Stimulated activated memory B cell treated with anti-CD40 and anti-IgM and Interleukin-4, amounts not matched to agents 10 μg/mL and 1 μg/mL and 100 μg/mL, for 72 hours (primary cell): ENCODE measurements at places on chromosomes 5 and 9.

DNA sequence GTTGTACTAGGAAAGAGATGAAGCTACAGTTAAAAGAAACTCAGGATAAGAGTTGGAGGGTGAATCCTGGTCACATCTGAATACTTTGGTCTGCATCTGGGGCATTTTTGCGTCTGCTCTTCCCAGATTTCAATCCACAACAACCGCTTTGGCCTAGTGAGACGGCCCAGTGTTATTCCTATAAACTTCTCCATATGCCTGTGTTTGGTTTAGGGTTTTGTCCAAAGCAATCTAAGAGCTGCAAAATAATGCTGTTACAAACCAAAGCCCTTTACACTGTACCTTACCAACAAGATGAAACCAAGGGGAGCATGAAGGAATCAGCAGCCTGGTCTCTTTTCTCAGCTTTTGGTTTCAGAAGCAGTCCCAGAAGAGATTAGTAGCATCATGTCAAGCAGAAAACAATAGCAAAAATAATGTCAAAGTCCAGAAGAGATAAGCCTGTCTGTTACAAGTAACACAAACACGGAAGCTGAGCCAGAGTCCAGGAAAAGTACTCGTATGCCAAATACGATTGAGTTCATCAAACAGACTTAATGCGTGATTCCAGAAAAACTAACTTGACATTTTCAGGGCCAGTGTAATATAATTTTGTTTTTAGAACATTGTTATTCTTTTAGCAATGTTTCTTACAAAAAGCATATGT is 379.9 kb upstream of the ACO1 start:
- H3K36me3 ChIP-seq = no peaks in the 10 kb centered on the region
- no peaks in the 10 kb centered on the region for H3K27me3 ChIP-seq
- H3K27ac ChIP-seq = no peak overlapping the region
- ATAC-seq = no peak
- no peak overlapping the region for H3K4me3 ChIP-seq

GRCh38 chr5:151216781-151217180 is 7.1 kb downstream of the CCDC69 start:
- peaks cover 91% of the 10 kb centered on the region for H3K4me1 ChIP-seq
- H3K36me3 ChIP-seq = peaks cover 56% of the 10 kb centered on the region
- peak overlapping the region; percentile 73 for H3K27ac ChIP-seq
- no peaks in the 10 kb centered on the region for H3K27me3 ChIP-seq
- no peak overlapping the region for H3K4me3 ChIP-seq

- ATAC-seq = no peak
- peaks cover 70% of the 10 kb centered on the region for H3K27me3 ChIP-seq
- peaks cover 6% of the 10 kb centered on the region for H3K36me3 ChIP-seq
- H3K4me3 ChIP-seq = no peak overlapping the region
- H3K4me1 ChIP-seq = peaks cover 14% of the 10 kb centered on the region
- no peak overlapping the region for H3K27ac ChIP-seq
Observed at GRCh38 chr5:150789450-150789849, 10.9 kb downstream of the SMIM3 start.

DNA sequence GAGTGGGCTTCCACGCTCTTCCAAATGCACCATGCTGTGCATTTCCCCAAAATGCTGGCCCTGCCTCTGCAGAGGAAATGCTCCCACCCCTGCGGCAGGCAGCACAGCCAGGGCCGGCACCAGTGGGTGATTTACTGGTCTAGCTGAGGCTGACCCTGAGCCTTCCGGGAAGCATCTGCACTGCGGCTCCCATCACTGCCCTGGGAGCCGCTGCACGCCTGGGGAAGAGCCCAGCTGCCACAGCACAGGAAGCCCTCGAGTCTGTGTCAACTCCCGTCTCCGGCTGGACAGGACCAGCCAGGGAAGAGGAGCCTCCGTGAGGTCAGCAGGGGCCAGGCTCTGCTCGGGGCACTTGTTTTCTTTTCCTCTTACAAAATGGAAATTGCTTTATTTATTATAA is 25.1 kb upstream of the EEIG1 start:
- ATAC-seq = no peak
- H3K36me3 ChIP-seq = peaks cover 4% of the 10 kb centered on the region
- H3K4me1 ChIP-seq = peaks cover 40% of the 10 kb centered on the region
- H3K27me3 ChIP-seq = no peaks in the 10 kb centered on the region
- H3K4me3 ChIP-seq = no peak overlapping the region

- no peak overlapping the region for H3K27ac ChIP-seq
- no peak for ATAC-seq
- peaks cover 9% of the 10 kb centered on the region for H3K4me1 ChIP-seq
- no peak overlapping the region for H3K4me3 ChIP-seq
Observed at GRCh38 chr5:124514956-124515355, 231.5 kb downstream of the ZNF608 start.

- H3K36me3 ChIP-seq = peaks cover 3% of the 10 kb centered on the region
- peaks cover 49% of the 10 kb centered on the region for H3K4me1 ChIP-seq
- peak overlapping the region; percentile 87 for H3K27ac ChIP-seq
- H3K4me3 ChIP-seq = peak overlapping the region; percentile 98
- peak; percentile 58 for ATAC-seq
- H3K27me3 ChIP-seq = no peaks in the 10 kb centered on the region
Observed at GRCh38 chr5:172834415-172835289, 601 bp downstream of the ERGIC1 start.

- peak; percentile 43 for ATAC-seq
- H3K4me1 ChIP-seq = no peaks in the 10 kb centered on the region
- H3K27ac ChIP-seq = no peak overlapping the region
- H3K4me3 ChIP-seq = no peak overlapping the region
- peaks cover 29% of the 10 kb centered on the region for H3K27me3 ChIP-seq
Observed at GRCh38 chr5:174910245-174910737, 185.9 kb downstream of the MSX2 start.

GRCh38 chr5:111720333-111720890 is 36.6 kb downstream of the NREP start:
- no peak overlapping the region for H3K27ac ChIP-seq
- no peaks in the 10 kb centered on the region for H3K36me3 ChIP-seq
- no peak for ATAC-seq
- peaks cover 9% of the 10 kb centered on the region for H3K27me3 ChIP-seq

DNA sequence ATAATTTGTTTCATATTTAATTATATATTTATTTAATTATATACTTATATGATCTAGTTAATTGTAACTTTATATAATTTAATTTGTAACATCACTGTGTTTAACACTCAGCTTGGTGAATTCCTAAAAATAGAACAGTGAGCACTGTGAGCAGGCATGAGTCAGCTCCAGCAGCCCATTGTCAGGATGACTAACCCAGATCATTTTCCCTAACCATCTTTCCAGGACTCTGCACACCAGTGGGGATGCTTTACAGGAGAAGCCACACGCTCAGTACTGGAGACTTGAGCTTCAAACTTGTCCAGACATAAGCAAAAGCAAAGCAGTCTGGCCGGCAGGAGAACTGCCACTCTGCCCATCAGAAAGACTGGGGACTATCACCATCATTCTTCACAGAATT is 446.2 kb upstream of the TRPC7 start:
- H3K27ac ChIP-seq = no peak overlapping the region
- no peak overlapping the region for H3K4me3 ChIP-seq
- peaks cover 5% of the 10 kb centered on the region for H3K4me1 ChIP-seq
- no peaks in the 10 kb centered on the region for H3K36me3 ChIP-seq
- no peaks in the 10 kb centered on the region for H3K27me3 ChIP-seq
- ATAC-seq = no peak

- peaks cover 21% of the 10 kb centered on the region for H3K4me1 ChIP-seq
- H3K4me3 ChIP-seq = no peak overlapping the region
- H3K27me3 ChIP-seq = no peaks in the 10 kb centered on the region
- H3K36me3 ChIP-seq = no peaks in the 10 kb centered on the region
Observed at GRCh38 chr5:149611326-149611725, 30.0 kb downstream of the ARHGEF37 start.

GRCh38 chr5:154575546-154576428 is 97.8 kb upstream of the HAND1 start:
- H3K36me3 ChIP-seq = no peaks in the 10 kb centered on the region
- H3K27ac ChIP-seq = no peak overlapping the region
- ATAC-seq = peak; percentile 71
- no peak overlapping the region for H3K4me3 ChIP-seq
- peaks cover 10% of the 10 kb centered on the region for H3K4me1 ChIP-seq

- H3K36me3 ChIP-seq = peaks cover 86% of the 10 kb centered on the region
- H3K4me3 ChIP-seq = no peak overlapping the region
- ATAC-seq = no peak
- H3K27ac ChIP-seq = no peak overlapping the region
- H3K27me3 ChIP-seq = no peaks in the 10 kb centered on the region
- peaks cover under 1% of the 10 kb centered on the region for H3K4me1 ChIP-seq
Observed at GRCh38 chr9:5743109-5743508, 89.8 kb downstream of the ERMP1 start.

GRCh38 chr5:181151146-181151545 is 3.8 kb downstream of the OR2V2 start:
- no peak overlapping the region for H3K27ac ChIP-seq
- ATAC-seq = no peak
- H3K36me3 ChIP-seq = no peaks in the 10 kb centered on the region
- no peak overlapping the region for H3K4me3 ChIP-seq
- H3K4me1 ChIP-seq = no peaks in the 10 kb centered on the region

DNA sequence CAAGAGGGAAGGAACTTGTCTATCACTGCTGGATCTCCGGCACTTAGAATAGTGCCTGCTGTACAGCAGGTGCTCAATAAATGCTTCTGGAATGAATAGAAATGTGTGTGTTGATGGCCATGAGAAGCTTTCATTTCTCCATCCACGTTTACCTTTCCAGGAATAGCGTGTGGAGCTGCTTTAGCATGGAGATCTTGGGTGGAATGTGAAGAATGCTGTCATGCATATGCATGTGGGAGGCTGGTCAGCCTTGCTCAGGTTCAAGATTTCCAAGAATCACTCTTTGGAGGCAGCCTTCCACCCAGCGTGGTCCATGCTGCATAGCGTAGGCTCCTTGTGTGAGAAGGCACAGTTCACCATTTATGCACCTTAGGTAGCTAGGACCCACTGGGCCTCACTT is 19.2 kb downstream of the COL15A1 start:
- peaks cover 21% of the 10 kb centered on the region for H3K27me3 ChIP-seq
- H3K27ac ChIP-seq = no peak overlapping the region
- H3K36me3 ChIP-seq = no peaks in the 10 kb centered on the region
- H3K4me1 ChIP-seq = no peaks in the 10 kb centered on the region
- no peak overlapping the region for H3K4me3 ChIP-seq

DNA sequence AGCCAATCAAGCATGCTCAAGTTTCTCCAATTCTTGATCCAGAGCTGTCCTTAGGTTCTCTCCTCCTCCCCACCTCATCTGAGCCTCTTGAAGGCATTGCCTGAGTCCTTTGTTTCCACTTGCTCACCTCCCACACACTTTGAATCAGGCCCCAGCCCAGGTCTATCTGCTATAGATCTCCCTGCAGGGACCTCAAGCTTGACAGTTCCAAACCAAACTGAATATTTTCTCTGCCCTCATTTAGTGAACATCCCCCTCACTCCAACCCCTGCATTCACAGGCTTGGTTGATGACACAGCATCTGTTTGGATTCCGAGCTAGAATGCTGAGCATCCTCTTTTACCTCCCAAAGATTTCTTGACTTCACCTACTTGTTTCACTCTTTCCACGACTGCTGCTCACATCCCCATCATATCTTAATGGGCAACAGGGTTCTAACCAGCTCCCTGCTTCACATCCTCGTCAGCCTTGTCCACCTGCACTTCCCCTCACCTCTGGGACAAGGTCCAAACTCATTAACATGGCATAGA is 474.5 kb downstream of the ZSWIM6 start:
- no peak for ATAC-seq
- H3K4me3 ChIP-seq = no peak overlapping the region
- peaks cover 9% of the 10 kb centered on the region for H3K27me3 ChIP-seq
- H3K27ac ChIP-seq = no peak overlapping the region

DNA sequence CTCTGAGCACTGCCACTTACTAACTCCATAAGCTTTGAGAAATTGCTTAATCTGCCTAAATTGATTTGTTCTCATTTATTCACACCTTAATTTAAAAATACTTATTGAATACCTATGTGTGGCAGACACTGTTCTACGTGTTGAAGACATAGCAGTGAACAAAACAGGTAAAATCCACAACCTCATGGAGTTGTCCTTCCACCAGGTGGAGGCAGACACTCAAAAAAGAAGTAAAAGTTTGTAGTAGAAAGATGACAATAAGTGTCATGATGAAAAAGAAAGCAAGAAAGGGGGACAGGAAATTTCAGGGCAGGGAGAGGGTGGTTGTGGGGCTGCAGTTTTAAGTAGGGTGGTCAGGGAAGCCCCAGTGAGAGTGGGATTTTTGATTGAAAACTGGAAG is 94.9 kb downstream of the SREK1 start:
- no peak overlapping the region for H3K4me3 ChIP-seq
- H3K4me1 ChIP-seq = no peaks in the 10 kb centered on the region
- H3K27ac ChIP-seq = no peak overlapping the region
- ATAC-seq = no peak

- H3K4me3 ChIP-seq = no peak overlapping the region
- H3K27ac ChIP-seq = no peak overlapping the region
- H3K4me1 ChIP-seq = no peaks in the 10 kb centered on the region
- no peak for ATAC-seq
Observed at GRCh38 chr5:179261301-179262125, 83.7 kb downstream of the ADAMTS2 start.

DNA sequence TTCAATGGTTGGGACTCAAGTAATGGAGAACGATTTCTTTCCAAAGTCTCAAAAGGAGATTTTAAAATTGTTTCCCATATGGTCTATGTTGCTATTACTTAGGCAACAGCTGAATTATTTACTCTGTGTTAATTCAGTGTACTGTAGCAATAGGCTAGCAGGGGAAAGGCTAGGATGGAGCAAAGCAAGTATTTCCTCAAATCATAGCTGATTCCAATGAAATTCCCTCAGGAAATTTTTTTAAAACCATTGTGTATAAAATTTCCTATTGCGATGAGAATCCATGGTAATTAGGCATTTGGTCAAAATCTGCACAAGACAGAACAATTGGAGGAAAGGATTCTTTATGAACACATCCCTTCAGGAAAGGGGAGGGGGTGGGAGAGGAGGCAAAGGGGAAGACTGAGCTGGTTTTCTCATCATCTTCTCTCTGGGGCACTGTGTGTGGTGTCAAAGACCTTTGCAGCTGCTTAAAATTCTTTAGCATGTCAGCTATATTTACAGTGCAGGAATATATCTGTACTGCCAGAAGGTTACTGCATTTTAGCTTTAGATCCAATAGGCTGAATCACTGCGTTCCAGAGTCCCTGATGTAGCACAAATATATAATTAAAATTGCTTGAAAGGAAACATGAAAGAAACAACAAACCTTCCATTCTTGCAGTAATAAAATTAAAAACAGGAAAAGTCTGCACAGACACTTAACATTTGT is 95.3 kb downstream of the ZNF608 start:
- ATAC-seq = no peak
- no peaks in the 10 kb centered on the region for H3K27me3 ChIP-seq
- H3K36me3 ChIP-seq = peaks cover 18% of the 10 kb centered on the region
- H3K27ac ChIP-seq = peak overlapping the region; percentile 86
- H3K4me1 ChIP-seq = peaks cover 54% of the 10 kb centered on the region
- peak overlapping the region; percentile 93 for H3K4me3 ChIP-seq

DNA sequence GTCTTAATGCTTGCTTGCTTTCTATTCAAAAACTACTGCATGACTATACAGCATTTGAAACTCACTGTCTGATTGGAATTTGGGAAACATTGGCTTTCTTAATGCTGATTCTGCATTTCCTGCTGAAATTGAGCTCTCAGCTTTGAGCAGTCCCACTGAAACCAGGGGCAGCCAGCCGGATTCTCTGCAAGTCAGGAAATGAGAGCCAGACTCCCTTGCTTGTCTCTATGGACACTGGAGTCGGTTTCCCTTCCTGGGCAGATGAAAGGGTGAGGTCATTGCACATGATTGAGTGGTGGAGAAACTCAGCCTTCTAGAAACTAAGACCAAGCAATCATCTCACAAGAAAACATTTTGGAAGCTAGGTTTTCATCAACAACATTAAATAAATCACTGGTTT is 119.7 kb upstream of the SPATA31C2 start:
- H3K27me3 ChIP-seq = no peaks in the 10 kb centered on the region
- no peaks in the 10 kb centered on the region for H3K4me1 ChIP-seq
- no peak overlapping the region for H3K4me3 ChIP-seq
- H3K27ac ChIP-seq = no peak overlapping the region
